LHCN-M2 (cell line): ENCODE measurements at places on chromosomes 7 and 10.

DNA sequence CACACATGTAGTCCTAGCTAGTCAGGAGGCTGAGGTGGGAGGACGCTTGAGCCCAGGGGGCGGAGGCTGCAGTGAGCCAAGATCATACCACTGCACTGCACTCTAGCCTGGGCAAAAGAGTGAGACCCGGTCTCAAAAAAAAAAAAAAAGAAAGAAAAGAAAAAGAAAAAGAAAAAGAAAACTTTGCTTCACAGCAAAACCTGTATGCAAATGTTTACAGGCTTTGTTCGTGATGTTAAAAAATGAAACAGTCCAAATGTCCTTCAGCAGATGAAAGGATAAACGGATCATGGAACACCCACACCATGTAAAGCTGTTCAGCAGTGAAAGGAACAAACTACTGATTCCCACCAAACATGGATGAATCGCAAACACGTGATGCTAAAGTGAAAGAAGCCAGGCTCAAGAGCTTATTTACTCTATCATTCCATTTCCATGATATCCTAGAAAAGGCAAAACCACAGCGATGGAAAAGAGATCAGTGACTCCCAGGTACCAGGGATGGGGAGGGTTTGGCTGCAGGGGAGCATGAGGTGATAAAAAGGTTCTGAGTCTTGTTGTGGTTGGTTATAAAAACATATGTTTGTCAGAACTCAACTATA is 15.1 kb downstream of the LRRC20 start:
- DNase-seq: peak; percentile 74

- DNase-seq: peak; percentile 3
Observed at GRCh38 chr10:117271427-117271826, 30.5 kb downstream of the SLC18A2 start.

DNA sequence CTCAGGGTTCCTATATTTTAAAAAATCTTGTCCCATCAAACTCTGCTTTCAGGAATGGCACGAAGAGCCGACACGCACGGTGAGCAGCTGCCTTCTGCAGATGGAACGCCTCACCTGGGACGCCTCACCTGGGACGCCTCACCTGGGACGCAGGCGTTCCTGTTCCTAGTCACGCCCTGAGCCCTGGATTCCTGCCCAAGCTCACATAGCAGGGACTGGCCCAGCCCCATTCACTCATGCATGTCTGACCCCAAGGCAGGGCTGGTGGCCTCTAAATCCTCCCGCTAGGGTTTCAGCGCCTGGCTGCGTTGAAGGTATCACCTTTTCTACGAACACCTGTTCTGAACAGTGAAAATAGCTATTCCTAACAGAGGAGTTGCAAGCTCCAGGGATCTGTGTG is 49.8 kb downstream of the CARD11 start:
- no peak for DNase-seq

GRCh38 chr10:87613751-87614150 is 45.9 kb upstream of the PAPSS2 start:
- DNase-seq: no peak

- no peak for DNase-seq
Observed at GRCh38 chr7:40492946-40493345, 358.1 kb downstream of the SUGCT start.

GRCh38 chr10:111473361-111473760 is 396.5 kb downstream of the ADRA2A start:
- no peak for DNase-seq

DNA sequence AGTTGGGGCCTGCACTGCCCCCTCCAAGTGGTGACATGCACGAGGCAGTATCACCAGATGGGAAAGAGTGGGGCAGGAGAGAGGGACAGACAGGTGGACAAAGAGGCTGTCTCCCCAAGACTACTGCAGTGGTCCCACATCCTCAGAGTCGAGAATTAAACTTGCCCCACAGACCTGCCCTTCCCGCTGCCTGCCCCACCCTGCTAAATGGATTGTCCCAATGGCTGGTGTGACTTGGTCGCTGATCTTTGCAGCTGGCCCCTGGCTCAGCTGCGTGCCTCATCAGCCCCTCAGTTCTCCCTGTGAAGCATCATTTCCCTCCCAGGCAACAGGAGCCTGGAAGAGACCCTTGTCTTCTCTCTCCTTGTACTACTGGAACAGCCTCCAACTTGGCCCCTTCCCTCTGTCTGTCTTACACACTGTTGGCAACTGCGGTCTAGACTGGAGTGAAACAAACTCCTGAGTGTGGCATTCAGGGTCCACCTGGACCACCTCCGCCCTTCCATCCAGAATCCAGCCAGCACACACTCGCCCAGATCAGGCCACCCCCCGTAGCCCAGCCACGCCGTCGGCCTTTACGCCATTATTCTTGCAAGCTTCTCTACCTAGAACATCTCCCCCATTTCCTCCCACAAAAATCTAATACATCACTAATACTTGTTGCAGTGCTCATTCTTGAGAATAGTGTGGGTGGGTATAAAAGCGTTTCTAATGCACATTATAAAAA is 275.1 kb downstream of the CELF2 start:
- no peak for DNase-seq

DNA sequence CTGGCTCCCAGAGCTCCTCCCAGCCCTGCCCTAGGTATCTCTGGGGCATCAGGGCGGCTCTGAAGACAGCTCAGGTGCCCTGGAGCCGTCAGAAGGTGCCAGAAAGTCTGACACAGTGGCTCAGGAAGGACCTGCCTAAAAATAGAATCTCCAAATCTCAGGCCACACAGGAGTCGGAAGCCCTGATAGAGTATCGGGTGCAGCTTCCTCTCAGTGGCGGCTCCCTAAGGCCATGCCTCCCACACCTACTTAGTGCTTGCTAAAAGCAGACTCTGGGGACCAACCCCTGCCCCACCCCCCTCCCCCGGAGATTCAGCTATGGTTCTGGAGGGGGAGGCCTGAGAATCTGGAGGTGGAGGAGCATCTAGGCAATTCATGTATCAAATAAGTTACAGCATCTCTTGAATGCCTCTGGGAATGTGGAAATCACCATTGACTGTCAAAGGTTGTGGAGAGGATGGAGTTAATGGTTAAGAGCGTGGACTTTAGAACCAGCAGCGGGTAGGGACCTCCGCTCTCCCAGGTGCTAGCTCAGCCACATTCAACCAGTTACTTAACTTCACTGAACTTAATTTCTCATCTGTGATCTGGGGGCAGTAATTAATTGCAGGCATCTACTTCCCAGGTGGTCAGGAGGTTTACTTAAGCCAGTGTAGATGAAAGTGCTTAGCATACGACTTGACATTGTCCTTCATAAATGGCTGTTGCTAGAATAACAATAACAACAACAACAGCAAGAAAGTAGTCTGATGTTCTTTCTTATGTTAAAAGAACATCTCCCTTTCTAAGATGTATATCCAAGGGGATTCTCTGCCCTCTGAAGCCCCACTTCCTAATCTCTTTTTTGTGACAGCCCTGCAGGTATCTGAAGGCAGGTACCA is 38.6 kb upstream of the MXI1 start:
- DNase-seq: no peak

DNA sequence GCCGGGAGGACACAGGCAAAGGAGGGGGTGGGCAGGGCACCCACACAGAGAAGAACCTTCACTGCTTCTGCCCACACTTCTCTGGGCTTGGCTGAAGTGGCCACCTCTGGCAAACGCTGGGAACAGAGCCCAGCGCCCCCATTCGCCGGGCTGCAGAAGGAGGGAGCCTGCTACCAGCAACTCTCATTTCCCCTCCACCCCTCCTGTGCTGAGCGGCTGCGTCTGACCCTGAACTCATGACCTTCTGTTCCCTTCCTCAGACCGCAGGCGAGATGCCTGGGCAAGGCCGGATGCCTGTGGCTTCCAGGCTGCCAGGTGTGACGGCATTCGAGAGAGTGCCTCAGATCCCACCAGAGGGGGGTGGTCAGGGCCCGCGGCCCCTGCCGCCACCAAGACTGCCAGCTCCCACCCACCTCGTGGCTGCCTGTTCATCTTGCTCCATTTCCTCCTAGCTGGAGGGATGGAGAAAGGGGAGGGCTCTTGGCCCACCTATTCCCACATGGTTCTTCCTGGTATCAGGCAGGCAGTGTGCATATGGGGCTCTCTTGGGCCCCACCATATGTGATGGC is 19.8 kb downstream of the DNAJB12 start:
- peak; percentile 100 for DNase-seq

GRCh38 chr7:69934144-69934903 is 336.0 kb downstream of the AUTS2 start:
- DNase-seq: no peak

- peak; percentile 75 for DNase-seq
Observed at GRCh38 chr7:39691821-39692220, 68.4 kb downstream of the RALA start.

GRCh38 chr7:49080896-49081475 is 156.6 kb downstream of the CDC14C start:
- no peak for DNase-seq

DNA sequence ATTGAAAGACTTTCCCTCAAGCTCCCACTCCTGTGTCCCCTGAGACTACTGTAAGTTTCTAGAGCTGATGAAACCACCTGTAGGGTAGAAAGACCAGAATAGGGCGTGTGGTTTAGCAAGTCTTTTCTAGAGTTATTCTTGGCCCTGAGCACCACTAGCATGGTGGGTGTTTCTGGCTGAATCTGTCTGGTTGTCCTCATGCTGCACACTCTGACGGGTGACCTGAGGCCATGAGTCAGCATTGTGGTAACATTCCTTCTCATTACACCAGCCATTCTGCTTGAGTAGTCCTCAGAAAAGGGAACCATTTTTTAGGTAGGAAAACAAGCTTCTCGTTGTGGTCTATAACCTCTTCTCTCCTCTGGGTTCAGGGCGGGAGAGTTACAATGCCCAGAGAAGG is 250.3 kb downstream of the SNX13 start:
- peak; percentile 95 for DNase-seq

GRCh38 chr10:125084191-125084613 is 76.2 kb downstream of the CTBP2 start:
- DNase-seq: peak; percentile 92

DNA sequence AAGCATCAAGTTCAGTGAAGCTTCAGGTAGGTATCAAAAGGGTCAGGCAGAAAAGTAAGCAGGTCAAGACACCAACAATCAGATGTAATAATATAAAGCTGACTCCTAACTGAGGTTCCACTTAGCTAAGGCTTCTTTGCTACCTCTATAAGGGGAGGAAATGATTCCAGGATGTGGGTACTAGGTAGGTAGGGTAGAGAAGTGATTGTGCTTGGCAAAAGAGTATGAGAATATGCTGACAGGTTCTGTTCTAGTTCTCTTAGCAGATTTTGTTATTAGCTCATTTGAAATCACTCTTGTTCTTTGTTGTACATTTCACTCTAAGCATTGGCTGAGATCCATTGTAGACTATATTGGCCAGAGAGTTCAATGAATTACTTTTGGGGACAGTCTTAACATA is 40.7 kb upstream of the CBLL1 start:
- DNase-seq: no peak

- DNase-seq: no peak
Observed at GRCh38 chr10:28897617-28898464, 220.5 kb downstream of the BAMBI start.

DNA sequence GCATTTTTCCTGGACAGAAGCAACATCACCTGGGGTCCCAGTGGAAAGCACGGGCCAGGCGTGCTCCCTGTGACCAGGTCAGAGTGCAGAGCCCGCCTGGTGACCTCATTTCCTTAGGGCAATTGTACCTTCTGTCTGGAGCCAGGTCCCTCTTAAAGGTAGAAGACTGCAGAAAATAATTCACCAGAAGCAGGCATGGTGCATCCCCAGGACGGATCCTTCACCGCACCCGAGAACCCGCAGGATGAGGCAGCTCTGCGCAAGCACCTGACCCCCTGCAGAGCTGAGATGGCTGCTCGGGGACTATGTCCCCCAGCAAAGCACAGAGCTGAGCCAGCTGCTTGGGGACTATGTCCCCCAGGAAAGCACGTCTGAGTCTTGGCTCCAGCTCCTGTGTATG is 557.6 kb downstream of the PTPRN2 start:
- no peak for DNase-seq

DNA sequence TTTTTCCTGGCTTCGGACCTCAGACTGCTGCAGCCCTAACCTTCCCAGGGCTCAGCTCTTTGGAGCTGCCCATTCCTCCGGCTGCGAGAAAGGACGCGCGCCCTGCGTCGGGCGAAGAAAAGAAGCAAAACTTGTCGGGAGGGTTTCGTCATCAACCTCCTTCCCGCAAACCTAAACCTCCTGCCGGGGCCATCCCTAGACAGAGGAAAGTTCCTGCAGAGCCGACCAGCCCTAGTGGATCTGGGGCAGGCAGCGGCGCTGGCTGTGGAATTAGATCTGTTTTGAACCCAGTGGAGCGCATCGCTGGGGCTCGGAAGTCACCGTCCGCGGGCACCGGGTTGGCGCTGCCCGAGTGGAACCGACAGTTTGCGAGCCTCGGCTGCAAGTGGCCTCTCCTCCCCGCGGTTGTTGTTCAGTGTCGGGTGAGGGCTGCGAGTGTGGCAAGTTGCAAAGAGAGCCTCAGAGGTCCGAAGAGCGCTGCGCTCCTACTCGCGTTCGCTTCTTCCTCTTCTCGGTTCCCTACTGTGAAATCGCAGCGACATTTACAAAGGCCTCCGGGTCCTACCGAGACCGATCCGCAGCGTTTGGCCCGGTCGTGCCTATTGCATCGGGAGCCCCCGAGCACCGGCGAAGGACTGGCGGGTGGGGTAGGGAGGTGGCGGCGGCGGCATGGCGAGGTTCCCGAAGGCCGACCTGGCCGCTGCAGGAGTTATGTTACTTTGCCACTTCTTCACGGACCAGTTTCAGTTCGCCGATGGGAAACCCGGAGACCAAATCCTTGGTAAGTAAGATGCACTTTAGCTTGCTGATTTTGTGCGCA is at the start of gene PLXDC2:
Gene PLXDC2 (plus strand): TSS at position 22 of the 820 bp plus-strand sequence.
- DNase-seq: peak; percentile 61

GRCh38 chr10:97442277-97442676 is 3.5 kb downstream of the EXOSC1 start:
- DNase-seq: no peak

- DNase-seq: no peak
Observed at GRCh38 chr10:18719811-18720210, 60.6 kb downstream of the ARL5B start.

DNA sequence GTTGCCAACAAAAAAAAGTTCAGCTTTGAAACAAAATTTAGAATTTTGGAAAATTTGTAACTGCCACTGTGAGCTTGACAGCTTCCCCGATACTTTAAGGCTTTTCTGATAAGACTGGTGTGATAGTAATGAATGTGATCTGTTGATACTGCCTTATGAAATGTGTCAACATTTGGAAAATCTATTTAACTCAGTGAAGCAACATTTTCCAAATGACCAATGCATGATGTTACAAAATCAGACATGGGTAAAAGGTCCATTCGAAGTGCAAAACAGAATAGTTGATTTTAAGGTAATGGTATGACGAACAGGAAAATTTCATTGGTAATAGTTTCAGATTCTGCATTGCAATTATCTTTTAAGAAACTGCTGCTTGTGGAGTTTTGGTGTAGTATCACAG is 175.4 kb downstream of the SEM1 start:
- DNase-seq: no peak

- no peak for DNase-seq
Observed at GRCh38 chr7:137998250-137998649, 3.6 kb downstream of the CREB3L2 start.

- no peak for DNase-seq
Observed at GRCh38 chr10:14879928-14880193, 1.2 kb downstream of the SUV39H2 start.
